Colonic mucosa (tissue), 4 donors: ENCODE measurements at places on chromosomes 3 and 15. TPM values are rescaled to one million over a fixed set of nuclear protein-coding genes. Genes with fewer than 3 reads are reported as not detected.

Gene GREM1
- 18.9 TPM for total RNA-seq

Gene SAMD7
- total RNA-seq = not detected

Gene CAPN3
- total RNA-seq = 6.8 TPM

Gene SH2D7
- total RNA-seq = 0.58 TPM

Gene BNC1
- not detected for total RNA-seq

Gene GOLGA8R
- 0.90 TPM for total RNA-seq

Gene THRB
- total RNA-seq = 27.6 TPM

Gene MESP1
- total RNA-seq = 11.1 TPM

Gene CPNE9
- total RNA-seq = not detected

Gene ANKRD34C
- not detected for total RNA-seq

Gene PSTPIP1
- 4.2 TPM for total RNA-seq

Gene ARPC4
- 221 TPM for total RNA-seq

Gene SCN11A
- 0.05 TPM for total RNA-seq

Gene DLG1
- total RNA-seq = 124 TPM

Gene GAP43
- total RNA-seq = 0.54 TPM

Gene IMPG2
- not detected for total RNA-seq

Gene PLA1A
- total RNA-seq = 0.58 TPM

Gene GCSAM
- total RNA-seq = 0.17 TPM

Gene SLC41A3
- total RNA-seq = 33.1 TPM

Gene TP63
- not detected for total RNA-seq

Gene FAM107A
- total RNA-seq = 5.1 TPM

Gene FSIP1
- total RNA-seq = 5.3 TPM

Gene TM6SF1
- total RNA-seq = 1.5 TPM

Gene ABTB1
- 22.9 TPM for total RNA-seq

Gene ITIH1
- 0.91 TPM for total RNA-seq

Gene FBXW12
- not detected for total RNA-seq

Gene SLC22A13
- 0.27 TPM for total RNA-seq

Gene ERICH6
- not detected for total RNA-seq

Gene HEG1
- total RNA-seq = 10.7 TPM
